ENCODE measurements at places on chromosomes 12 and 14. TPM values are rescaled to one million over a fixed set of nuclear protein-coding genes. Genes with fewer than 3 reads are reported as not detected.

Gene SUPT16H
- 51.6 TPM for total RNA-seq

Gene ATP5MC2
- total RNA-seq = 110 TPM

Gene NTF3
- 0.89 TPM for total RNA-seq

Gene PZP
- 0.05 TPM for total RNA-seq

Gene KIF5A
- not detected for total RNA-seq

Gene KRT6B
- 0.23 TPM for total RNA-seq

Gene ASCL1
- total RNA-seq = not detected

Gene FSCB
- total RNA-seq = not detected

Gene ARHGDIB
- total RNA-seq = 66.9 TPM

Gene SLC6A12
- 30.3 TPM for total RNA-seq

Gene DPPA3
- not detected for total RNA-seq

Gene LRRC74A
- total RNA-seq = not detected

Gene TAS2R20
- 5.9 TPM for total RNA-seq

Gene LALBA
- not detected for total RNA-seq

Gene SERPINA3
- 2,087 TPM for total RNA-seq

Gene PNP
- 156 TPM for total RNA-seq

Gene FBRSL1
- total RNA-seq = 6.8 TPM

Gene ABCC9
- 2.7 TPM for total RNA-seq

Gene ZC2HC1C
- total RNA-seq = 5.9 TPM

Gene COX8C
- total RNA-seq = not detected

Gene TPPP2
- 1.6 TPM for total RNA-seq

Gene TAS2R46
- total RNA-seq = 6.7 TPM

Gene RNASE1
- total RNA-seq = 11.7 TPM

Gene STRN3
- 41.4 TPM for total RNA-seq

Gene IFNG
- 0.08 TPM for total RNA-seq

Gene OR4K15
- not detected for total RNA-seq

Gene CCDC175
- total RNA-seq = not detected

Gene CCDC38
- 1.3 TPM for total RNA-seq

Gene VCPKMT
- 2.6 TPM for total RNA-seq

Gene HHIPL1
- 1.0 TPM for total RNA-seq

Gene CMA1
- not detected for total RNA-seq

Gene KRT82
- not detected for total RNA-seq

Gene UTP20
- 6.6 TPM for total RNA-seq

Gene KLRC3
- 0.14 TPM for total RNA-seq

Gene SLC6A15
- total RNA-seq = not detected

Gene MSI1
- 1.2 TPM for total RNA-seq

Gene KRT76
- total RNA-seq = not detected

Gene CABP1
- total RNA-seq = 0.08 TPM

Gene HOXC6
- not detected for total RNA-seq

Gene AJUBA
- total RNA-seq = 34.9 TPM

Gene TAS2R13
- total RNA-seq = 6.2 TPM

Gene CLEC12A
- total RNA-seq = 3.4 TPM

Gene TOGARAM1
- total RNA-seq = 12.7 TPM

Gene ALDH6A1
- total RNA-seq = 157 TPM

Gene JPH4
- total RNA-seq = 0.08 TPM

Gene ZBTB42
- 5.4 TPM for total RNA-seq

Gene IGF1
- total RNA-seq = 0.61 TPM

Gene ACOT4
- total RNA-seq = 2.5 TPM

Gene GLT1D1
- 17.7 TPM for total RNA-seq

Gene INSM2
- under 0.01 TPM for total RNA-seq

Gene NGB
- not detected for total RNA-seq

Gene STAC3
- total RNA-seq = 0.84 TPM

Gene MGST1
- 84.6 TPM for total RNA-seq

Gene TAS2R19
- 11.8 TPM for total RNA-seq

Gene PIANP
- not detected for total RNA-seq

Measured in liver (tissue), 10 donors.